ENCODE measurements at places on chromosomes 2 and 18. TPM values are rescaled to one million over a fixed set of nuclear protein-coding genes. Genes with fewer than 3 reads are reported as not detected.
A peak's percentile ranks its signal among the peaks of the same experiment; 100 is the strongest.

NEU4 gene
- not detected for total RNA-seq

REG1B gene
- total RNA-seq: not detected

C2orf80 gene
- total RNA-seq: not detected

CLIP4 gene
- total RNA-seq: 22.3 TPM

MC4R gene
- not detected for total RNA-seq

SLC5A7 gene
- not detected for total RNA-seq

ARHGEF4 gene
- 1.2 TPM for total RNA-seq

ATP6V1B1 gene
- not detected for total RNA-seq

ACADL gene
- total RNA-seq: not detected

COL3A1 gene
- total RNA-seq: 0.07 TPM

NT5C1B gene
- not detected for total RNA-seq

LRRC30 gene
- total RNA-seq: not detected

CDH7 gene
- not detected for total RNA-seq

KCNG3 gene
- total RNA-seq: 0.09 TPM

DNA sequence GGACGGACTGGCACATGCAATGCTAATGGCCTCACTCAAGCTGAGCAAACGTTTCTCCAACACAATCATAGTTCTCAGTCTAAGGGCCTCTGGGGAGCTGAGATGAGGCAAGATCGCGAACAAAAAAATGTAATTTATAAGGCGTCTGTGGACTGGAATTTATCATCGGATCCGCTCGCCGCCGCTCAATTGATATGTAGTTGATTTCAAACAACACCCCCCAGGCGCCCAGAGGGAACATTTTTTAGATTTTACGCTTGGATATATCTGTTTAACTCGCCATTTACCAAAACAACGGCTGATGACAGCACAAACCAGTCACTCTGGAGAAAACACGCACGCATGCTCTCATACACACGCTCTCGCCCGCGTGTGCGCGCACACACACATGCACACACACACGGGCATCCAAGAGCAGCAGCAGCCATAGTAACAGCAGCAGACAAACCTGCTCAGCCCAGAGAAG lies 335.8 kb downstream of the SMAD2 start:
- DNase-seq: no peak

- DNase-seq: no peak
Observed at GRCh38 chr2:189293164-189293563, 113.6 kb upstream of the COL5A2 start.

GRCh38 chr2:220104871-220105351 lies 477.5 kb downstream of the SLC4A3 start:
- no peak for DNase-seq

- no peak for DNase-seq
Observed at GRCh38 chr2:1748741-1749488, 4.6 kb upstream of the PXDN start.

GRCh38 chr2:34408100-34408499 lies 809.0 kb upstream of the FAM98A start:
- no peak for DNase-seq

DNA sequence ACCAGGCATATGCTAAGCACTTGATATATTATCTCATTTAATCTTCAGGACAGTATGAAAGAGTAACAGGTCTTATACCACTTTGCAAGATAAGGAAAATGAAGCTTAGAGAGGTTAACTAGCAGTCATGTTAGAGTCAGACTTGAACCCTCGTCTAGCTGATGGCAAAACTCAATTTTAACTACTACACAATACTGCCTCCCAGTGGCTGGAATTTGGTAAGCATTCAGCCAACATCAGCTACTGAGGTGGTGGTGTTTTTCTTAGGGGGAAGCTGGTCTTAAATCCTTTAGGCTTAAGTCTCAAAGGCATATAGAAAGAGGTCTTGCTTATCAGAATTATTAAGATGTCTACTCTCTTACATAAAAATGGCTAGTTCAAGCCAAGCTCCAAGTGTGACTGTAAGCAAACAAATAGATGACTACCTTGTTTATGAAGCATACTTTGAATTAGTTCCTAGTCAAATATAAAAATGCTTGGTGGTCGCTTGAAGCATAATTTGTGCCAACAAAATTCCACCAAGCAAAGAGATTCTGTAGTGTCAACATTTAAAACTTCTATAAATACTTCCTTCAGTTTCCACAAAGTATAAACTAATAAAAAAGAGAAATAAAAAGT lies 325.4 kb upstream of the FIGN start:
- no peak for DNase-seq

GRCh38 chr18:55407774-55408535 lies 180.0 kb downstream of the TCF4 start:
- no peak for DNase-seq

- DNase-seq: peak; percentile 52
Observed at GRCh38 chr2:38959938-38960608, 70.4 kb downstream of the ARHGEF33 start.

DNA sequence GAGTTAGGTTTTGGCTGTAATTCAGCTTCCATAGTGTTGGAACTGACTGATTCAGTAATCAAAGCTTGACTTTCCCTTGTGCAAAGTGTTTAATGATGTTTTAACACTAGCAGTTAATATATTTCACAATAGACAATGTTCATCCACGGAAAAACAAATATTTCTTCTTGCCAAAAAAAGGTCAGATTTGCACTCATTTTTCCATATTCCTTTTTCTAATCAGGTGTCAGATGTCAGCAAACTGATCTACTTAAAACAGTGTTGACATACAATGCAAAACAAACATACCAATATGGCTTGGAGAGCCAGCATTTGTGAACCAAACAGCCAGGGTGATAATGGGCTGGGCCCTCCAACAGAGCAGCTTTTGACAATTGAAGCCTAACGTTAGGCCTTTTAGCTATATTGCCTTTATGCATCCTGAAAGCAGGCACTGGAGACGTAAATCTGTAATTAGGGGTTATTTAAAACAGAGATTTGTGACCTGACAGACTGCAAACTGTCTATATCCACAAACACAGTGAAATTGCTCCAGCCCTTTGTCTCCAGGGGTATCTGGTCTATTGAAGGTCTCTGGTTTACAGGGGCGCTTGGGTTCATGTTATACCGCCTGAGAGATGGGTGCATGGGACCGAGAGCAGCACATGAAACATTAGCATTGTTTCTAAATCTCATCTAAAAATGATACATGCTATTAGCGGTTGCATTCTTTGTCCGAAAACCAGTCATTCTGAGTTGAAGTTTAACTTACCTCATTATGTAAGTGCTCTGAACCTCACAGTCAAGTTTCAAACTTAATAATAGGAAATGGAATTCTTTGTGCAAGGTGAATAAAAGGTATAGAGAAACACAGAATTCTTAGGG lies 7.1 kb upstream of the CDCA7 start:
- no peak for DNase-seq

DNA sequence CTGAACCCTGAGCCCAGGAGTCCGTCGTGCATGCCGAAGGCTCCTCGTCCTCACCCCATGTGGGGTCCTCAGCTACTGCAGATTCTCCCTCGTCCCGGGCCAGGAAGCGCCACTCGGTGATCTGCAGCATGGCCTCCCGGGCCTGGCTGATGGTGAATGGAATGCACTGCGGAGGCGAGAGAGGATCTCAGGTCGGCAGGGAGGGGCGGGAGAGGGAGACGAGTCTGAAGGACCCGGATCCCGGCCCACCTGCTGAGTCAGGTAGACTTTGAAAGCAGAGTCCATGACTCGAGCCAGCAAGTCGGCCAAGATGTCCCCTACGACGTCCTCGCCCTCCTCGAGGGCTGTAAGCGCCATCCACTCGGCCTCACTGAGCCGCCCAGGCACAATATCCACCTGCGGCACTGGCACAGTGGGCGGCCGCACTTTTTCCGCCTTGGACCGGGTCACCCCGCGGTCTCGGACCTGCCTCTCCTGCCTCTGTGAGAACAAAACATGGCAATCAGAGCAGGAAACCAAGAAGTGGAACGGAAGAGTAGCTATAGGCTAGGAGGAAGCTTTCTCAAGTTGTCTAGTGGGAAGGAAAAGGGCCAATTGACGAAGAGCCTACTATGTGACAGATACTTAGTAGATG lies 5.5 kb downstream of the C2orf81 start:
- DNase-seq: no peak

DNA sequence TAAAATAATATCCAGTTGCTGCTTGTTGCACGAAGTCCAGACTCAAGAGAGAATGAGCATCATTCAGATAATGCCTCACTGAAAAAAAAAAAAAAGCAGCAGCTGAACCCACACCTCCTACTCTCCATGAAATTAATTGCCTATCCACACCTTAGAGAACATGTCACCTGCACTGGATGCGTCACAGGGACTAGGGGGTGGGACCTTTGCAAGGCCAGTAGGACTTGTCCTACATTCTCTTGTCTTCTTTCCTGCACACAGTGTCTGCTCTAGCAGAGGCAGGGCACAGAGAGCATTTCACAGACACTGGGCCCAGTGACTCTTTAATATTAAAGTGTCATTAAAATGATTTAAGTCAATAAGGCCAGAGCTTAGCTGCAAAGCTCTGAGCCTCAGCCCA lies at the start of gene ABCA12:
Gene ABCA12, minus strand, starts transcription at position 148 of the 400 bp plus-strand sequence. CDS start 418 bp downstream, outside the sequence.
- no peak for DNase-seq

GRCh38 chr18:23689031-23689615 lies at the start of gene LAMA3:
Gene LAMA3, plus strand, starts transcription at chr18:23689453. Its CDS starts 231 bp downstream, at chr18:23689684.
- DNase-seq: peak; percentile 22

Data from CD8-positive, alpha-beta memory T cell (primary cell).